Activated T-helper 17 cell treated with anti-CD3 and anti-CD28 coated beads, Interleukin-2, amount 50 U/mL, for 72 hours (primary cell): ENCODE measurements at places on chromosomes 5 and 9. TPM values are rescaled to one million over a fixed set of nuclear protein-coding genes. Genes with fewer than 3 reads are reported as not detected.

The PBX3 gene
- 15.8 TPM for total RNA-seq

The LHX3 gene
- total RNA-seq: 0.16 TPM

GRCh38 chr5:74766418-74766848, 484 bp downstream of the GFM2 start:
- ATAC-seq: peak; percentile 20

DNA sequence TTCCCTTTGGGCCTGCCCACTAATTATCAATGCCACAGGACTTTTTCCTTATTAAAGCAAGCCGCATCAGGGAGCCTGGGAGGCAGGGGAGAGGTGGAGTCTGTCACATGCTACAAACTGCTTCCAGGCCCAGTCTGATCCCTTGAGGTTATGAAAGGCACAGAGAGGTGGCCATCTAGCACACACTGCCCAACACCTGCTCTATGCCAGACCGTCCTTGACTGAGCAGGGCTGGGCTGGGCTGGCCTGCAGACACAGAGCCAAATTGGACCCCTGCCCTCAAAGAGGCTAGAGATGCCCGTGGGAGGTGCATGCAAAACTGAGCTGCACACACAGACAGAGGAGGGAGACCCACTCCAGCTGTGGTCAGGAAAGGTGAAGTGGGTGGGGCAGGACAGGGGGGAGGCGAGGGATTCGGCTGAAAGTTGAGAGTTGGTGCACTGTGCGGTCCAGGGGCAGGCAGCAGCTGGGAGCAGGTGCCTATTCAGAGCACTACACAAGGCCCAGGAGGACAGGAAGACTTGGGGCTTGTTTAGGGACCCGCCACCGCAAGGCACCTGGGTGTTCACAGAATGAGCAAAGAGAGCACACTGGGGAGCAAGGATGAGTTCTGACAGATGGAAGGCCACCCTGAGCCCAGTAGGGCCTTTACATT, 36.4 kb upstream of the TCF7 start:
- ATAC-seq: no peak
